ENCODE measurements at places on chromosomes 1 and 21.
A peak's percentile ranks its signal among the peaks of the same experiment; 100 is the strongest.

DNA sequence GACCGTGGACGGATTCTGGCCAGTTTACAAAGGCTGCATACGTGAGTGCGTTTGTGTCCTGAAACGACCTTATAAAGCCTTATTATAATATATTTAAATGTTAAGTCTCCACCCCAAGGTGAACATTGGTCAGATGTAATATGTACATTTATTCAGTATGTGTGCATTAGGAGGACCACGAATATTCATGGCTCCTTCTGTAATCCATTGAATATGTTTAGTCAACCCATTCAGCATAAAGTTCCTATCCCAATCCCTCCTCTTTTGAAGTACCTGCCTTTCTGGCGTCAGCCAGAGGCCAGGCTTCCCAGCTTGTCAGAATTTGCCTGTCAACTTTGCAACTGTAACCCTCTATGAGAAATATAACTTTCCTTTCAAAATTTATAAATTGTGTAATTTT, 10.4 kb upstream of the FLG start:
- DNase-seq: no peak

DNA sequence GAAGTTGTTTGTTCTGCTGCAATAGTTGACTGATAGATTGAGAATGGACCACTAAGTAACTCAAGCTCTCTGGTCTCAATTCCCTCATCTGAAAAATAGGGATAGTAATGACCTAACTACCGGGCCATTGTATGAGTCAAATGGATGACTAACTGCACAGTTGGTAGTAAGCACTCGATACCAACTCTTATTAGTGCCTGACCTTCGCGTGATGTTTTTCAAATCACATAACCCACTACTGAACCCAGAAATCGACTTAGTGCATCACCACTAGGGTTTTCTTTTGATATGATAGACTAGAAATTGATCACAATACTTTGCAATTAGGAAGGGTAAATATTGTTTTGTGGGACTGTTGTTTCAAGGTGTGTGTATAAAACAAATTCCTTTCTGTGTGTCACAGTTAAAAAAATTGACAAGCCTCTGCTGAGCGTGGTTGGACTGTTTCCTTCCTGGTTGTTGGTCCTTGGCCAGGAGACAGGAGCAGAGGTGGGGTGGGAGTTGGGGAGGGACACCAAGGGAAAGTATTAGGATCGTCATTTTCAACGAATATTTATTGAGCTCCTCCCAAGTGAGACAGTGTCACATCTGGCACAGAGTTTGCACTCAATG, 54.0 kb upstream of the LRP8 start:
- DNase-seq: no peak

DNA sequence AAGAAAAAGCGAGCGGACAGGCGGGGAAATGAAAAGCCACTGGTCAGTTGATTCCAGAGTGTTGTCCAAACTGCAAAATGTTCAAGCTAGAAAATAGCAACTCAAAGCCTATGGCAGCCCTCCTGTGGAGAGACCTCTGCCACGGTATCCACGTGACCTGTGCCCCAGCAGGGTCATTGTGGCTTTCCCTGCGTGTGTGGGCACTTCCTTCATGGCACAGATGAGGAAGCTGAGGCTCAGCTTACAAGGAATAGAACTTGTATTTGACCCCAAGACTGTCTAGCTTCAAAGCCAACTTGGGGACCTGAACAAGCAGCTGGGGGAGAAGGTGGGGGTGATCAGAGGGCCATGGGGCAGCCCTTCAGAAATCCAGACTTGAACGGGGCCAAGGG, 15.6 kb upstream of the PLEKHG5 start:
- DNase-seq: peak; percentile 59

- no peak for DNase-seq
These were observed 78.4 kb upstream of the SSX2IP start for GRCh38 chr1:84768634-84769033.

DNA sequence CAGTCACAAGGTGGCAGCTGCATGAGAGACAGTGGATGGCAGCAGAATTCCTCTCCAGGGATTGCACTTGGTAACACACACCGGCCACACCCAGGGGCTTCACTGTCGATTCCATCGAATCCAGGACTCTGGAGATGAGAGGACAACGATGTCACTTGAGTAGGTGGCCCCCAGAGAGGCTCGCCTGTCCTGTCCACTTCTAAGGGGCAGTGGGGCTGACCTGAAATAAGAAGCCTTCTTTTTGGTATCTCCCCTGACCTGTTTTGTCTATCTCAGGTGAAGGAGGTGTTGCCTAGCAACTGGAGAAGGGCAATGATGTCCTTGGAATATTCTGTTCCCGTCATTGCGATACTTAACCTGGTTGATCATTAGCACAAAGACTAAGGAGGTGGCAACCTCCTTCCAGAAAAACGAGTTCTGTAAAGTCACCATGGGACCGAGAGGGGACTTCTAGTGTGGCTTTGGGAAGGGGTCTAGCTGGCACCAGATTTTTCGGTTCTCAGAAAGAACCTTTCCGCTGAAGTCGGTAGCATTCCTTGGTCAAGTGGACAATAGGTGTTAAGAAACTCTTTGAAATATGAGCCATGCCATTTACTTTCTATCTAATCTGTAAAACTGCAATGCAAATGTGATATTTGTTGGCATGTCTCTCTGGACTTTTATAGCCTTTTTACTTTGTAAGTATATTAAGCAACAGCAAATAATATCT, 85.2 kb upstream of the TMPRSS2 start:
- DNase-seq: no peak

GRCh38 chr1:207240325-207241101, 81.0 kb upstream of the CD55 start:
- DNase-seq: no peak
